ENCODE measurements at places on chromosomes 2 and 18.

DNA sequence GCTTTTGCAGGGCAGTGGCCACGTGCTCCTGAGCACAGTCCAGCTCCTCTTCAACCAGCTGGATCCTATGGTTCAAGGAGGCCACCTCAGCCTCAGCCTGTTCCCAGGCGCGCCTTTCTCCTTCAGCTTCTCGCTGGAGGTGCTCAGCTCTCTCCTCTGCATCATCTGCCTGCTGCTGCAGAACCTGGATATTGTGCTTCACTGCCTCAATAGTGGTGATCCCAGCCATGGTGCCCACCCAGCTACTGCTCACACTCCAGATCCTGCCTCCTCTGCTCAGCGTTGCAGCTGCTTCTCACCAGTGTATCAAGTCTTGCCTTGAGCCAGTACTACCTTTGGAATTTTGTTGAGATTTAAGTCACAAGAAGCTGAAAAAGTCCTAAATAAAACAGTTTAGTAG lies 67.9 kb downstream of the ASXL2 start:
- no peak for DNase-seq

DNA sequence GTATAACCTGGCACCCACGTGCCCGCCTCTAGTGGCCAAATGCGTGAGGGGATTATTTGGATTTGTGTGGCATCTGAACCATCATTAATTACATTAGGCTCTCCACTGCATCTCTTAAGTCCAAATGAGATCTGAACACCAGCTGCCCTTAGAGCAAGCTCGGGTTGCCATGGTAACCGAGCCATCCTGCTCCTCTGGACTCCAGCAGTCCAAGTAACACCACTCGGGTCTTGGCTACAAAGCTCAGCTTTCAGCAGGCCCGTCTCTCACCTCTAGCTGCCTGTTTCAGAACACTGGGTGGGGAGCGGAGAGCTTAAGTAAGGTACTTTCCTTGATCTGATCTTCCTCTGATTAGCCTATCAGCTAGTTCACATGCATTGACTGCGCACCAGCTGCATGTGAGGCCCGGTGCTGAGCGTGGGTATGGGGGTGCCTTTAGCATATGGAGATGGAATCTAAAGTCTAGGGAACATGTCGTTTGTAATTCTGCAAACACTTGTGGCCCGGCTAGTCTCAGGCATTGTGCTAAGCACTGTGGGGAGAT lies 14.1 kb upstream of the CYS1 start:
- DNase-seq: no peak

DNA sequence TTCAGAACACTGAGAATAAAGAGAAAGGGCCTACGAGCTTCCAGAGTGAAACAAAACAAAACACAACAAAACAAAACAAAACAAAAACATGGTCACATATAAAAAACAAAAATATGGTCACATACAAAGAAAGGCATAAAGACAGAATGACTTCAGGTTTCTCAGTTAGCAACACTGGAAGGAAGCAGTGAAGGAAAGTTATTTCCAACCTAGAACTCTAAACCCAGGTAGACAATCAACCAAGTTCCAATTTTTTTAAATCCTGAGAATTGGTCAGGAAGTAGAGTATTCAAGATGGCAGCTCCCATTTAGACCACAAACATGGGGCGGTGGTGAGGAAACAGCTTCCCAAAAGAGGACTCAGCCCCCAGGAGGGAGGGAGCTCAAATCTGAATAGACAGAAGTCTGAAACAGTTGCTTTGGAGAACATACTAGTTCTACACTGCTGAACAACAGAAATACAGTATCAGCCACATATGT lies 9.1 kb downstream of the DRC1 start:
- DNase-seq: no peak

- no peak for DNase-seq
These were observed 45.4 kb downstream of the C18orf63 start for GRCh38 chr18:74360852-74361655.

DNA sequence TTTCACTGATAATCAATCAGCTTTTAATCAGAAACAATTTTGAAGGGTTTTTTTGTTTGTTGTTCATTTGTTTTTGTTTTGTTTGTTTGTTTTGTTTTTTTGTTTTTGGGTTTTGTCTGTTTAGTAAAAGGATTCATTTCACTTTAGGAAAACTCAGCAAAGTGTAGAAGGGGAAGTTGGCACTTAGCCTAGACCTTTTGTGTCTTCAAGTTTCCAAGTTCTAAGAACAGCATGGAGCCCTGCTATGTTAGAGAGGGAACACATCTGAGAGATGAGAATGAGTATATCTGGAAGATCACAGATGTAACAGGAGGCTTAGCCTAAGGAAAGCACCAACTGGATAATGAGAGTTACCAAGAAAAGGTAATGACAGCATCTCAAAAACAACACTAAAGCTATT lies 501.5 kb downstream of the ERBB4 start:
- DNase-seq: no peak

DNA sequence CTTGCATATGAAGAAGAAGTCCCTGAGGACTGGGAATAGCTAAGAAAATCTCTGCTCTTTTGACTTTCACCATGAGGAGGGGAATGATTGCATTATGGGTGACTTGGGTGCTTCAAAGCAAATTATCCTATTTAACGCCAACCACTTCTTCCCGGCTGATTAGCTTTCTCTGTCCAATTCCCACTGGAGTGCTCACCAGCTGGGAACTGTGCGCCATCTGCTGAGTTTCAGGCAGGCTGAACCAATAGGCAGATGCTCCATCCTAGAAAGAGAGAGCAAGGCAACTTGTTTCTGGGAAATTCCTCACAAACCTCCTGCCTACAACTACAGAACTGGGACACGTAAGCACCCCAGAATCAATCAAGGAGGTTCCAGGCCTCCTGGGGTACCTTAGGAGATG lies 49.4 kb downstream of the POLE4 start:
- DNase-seq: no peak

- DNase-seq: no peak
These were observed 336.7 kb upstream of the CNTNAP5 start for GRCh38 chr2:123688231-123688940.

DNA sequence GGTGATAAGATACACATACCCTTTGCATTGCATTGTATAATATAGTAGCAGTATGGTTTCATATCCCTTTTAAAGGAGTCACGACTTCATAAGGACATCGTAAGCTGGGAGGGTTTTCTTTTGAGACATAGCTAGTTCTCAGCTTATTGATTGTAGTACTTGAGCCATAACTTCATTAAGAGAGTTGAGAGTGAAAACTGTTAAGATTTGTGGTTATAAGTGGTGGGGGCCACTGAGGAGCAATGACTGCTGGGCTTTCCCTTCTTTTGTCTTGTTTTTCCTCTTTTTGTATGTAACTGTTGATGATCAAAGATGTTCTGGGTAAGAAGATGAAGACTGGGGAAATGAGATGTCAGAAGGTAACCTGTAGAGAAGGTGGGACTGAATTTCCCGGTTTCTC lies 11.0 kb downstream of the EIF5B start:
- DNase-seq: no peak

- DNase-seq: no peak
These were observed 10.4 kb downstream of the CAVIN2 start for GRCh38 chr2:191836471-191836852.

DNA sequence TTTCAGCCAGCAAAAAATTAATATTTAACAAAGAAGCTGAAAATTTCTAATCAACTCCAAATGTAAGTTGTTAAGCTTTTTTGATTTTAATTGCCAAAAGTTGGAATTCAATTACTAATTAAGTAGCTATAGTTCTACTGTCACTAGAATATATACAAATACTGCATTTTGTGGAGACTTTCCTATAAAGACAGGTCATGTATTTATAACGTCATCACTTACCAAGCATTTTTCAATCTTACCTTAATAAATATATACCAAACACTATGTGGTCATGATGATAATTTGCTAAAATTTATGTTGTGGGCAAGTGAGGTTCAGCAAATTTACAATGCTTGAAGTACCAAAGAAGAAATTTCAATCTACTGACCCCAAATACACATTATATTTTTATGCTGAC lies 24.2 kb upstream of the TMEFF2 start:
- no peak for DNase-seq

DNA sequence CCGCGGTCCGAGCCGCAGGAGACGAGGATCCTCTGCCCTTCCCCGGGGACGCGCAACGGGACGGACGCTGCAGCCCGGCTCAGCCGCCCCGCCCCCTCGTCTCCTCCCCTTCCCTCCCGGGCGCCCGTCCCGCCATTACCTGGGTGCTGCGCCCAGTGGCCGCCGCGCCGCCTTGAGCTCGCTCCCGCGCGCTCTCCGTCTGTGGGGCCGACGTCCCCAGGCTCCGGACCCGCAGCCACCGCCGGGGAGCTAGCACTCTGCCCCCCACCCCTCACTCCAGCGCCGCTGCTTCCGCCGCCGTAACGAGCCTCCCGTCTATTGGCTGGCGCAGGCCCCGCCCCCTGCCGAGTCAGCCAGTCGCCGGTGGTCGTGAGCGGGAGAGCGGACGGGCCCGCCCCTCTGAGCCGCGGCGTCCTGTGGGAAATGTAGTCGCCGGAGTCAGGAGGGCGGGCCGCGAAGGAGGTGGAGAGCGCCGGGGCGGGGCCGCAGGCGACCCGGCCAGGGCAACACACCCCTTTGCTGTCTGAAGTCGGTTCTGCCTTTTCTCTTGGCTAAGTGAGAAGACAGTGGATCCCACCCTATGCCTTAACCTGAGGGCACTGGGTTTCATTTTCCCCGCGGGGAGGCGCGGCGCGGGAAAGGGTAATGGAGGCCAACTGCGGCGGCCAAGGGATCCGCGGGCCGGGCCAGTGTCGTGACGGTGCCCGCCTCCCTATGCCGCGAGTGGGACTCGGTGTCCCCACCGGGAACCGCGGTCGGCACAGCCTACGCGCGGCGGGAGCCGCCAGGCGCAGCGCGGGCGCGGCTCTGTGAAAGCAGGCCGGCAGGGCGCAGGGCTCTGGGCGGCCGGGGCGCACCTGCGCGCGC lies at the start of gene SAP130:
Gene SAP130, minus strand, starts transcription at position 259 of the 867 bp plus-strand sequence. CDS start 1,767 bp downstream, outside the sequence.
- peak; percentile 96 for DNase-seq

- peak; percentile 5 for DNase-seq
These were observed 1.4 kb downstream of the MBD2 start for GRCh38 chr18:54222922-54223567.

GRCh38 chr18:32208023-32208422 lies 18.2 kb downstream of the MEP1B start:
- no peak for DNase-seq

DNA sequence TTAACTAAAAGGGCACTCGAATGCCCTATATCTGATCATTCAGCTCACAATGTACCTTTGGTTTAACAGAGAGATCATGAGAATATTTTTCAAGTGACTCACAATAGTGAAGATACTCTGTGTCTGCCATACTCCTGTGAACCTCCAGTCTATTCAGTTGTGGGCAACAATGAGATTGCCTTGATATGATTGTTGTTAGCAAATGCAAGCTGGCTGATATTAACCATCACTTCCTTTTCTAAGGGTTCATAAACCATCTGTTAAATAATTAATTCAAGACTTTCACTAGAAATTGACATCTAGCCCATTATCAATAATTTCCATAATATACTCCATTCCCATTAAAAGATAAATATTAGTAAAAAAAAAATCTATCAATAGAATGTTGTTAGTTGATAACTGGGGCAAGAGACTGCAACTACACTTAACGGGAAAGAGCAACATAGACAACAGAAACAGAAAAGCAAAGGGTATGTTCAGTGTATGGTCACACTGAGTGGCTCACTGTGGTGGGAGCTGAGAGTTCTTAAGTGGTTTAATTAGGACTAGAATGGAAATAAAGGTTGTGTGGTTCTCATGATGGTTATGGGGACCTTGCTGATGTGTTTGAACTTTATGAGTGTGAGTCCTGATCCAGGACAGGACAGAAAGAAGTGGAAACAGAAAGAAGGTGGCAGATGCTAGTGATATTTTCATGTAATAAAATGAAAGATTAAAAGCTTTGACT lies 11.9 kb downstream of the IL18RAP start:
- DNase-seq: no peak

DNA sequence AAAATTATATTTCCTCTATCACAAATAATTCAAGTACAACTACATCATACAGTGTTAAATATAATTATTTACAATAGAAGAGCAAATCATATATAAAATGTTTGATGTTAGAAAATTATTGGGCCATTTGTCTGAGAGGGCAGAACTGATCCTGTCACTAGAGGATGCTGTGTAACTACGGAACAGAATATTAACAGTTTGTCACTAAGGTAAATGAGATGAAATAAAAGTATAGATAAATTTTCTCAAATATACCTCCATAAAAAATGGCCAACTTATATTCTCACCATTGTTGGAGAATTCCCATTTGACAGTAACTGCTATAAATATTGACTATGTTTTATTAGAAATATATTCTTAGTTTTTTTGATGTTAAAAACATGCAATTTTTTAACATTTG lies 1067.4 kb upstream of the DDX18 start:
- no peak for DNase-seq

DNA sequence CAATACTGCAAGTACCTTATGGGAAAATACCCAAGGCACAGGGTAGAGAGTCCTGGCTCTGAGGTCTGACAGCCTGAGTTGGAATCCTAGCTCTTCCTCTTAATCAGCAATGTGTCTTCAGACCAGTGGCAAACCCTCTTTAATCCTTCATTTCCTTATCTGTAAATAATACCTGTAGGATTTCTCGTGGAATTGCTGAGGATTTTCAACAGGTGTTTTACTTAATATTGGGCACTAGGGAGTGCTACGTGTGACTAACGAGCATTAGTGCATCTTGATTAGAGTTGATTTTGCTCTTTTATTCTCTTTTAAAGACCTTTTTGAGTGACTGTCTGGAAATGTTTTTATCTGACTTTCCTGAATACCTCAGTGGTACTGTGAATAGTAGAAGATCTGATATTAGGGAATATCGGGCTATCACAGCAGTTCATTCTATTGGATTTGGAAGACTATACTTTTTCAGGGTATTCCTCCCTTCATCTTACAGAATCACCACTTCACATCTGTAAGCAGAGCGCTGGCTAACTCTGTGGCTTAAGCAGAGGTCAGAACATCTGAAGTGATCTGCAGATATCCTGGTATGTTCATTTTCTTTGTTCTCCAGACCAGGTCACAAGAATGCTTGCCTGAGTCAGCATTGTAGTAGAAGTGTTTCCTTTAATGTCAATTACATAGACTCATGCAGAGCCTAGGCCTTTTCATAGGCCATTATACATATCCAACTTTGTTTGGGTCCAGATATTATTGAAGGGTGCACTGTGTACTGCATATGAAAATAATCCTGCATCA lies 49.1 kb downstream of the ARHGAP28 start:
- no peak for DNase-seq

GRCh38 chr2:238638100-238638981 lies 209.5 kb upstream of the TWIST2 start:
- no peak for DNase-seq

All from stimulated activated CD4-positive, alpha-beta T cell treated with anti-CD3 and anti-CD28 coated beads, TNF-alpha, amount 100 ng/mL, for 1 hour (primary cell).